CD8-positive, alpha-beta memory T cell (primary cell): ENCODE measurements at places on chromosomes 11 and 22. TPM values are rescaled to one million over a fixed set of nuclear protein-coding genes. Genes with fewer than 3 reads are reported as not detected.

DNA sequence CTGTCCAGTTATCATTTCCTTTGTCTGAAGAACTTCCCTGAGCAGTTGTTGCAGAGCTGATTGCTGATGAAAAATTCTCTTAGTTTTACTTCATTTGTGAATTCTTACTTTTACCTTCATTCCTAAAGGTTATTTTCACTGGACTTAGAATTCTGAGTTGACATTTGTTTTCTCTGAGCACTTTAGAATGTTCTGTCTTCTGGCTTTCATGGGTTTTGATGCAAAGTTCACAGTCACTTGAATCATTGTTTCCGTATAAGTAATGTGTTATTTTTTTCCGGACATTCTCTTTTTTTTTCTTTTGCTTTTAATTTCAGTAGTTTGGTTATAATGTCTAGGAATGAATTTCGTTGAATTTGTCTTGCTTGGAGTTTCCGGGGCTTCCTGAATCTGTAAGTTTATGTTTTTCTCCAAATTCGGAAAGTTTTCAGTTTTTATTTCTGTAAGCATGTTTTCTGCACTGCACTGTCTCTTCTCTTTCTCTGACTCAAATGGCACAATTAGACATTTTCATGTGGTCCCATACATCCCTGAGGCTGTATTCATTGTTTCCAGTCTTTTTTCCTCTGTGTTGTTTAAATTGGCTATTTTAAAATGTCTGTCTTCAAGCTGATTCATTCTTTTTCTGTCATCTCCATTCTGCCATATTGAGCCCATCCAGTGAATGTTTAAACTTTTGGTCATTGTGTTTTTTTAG is 68.5 kb upstream of the NARS2 start:
- DNase-seq: no peak

DNA sequence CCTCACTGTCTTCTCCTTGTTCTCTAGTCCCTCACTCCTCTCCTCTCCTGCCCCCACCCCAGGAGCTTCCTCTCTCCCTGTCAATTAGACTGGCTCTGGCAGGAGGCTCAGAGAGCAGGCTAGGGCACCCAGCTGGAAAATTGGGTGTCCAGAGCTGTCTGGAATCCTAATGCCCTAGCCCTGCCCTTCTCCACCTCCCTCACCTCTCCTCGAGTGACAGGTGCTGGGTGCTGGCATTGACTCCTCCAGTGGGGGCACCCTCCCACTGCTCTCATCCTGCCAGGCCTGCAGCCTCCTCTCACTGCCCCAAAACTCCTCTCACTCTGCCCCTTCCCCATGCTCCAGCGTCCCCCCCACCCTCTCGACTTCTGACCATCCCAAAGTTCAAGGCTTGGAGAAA is 68.9 kb downstream of the CYTH4 start:
- no peak for DNase-seq

DNA sequence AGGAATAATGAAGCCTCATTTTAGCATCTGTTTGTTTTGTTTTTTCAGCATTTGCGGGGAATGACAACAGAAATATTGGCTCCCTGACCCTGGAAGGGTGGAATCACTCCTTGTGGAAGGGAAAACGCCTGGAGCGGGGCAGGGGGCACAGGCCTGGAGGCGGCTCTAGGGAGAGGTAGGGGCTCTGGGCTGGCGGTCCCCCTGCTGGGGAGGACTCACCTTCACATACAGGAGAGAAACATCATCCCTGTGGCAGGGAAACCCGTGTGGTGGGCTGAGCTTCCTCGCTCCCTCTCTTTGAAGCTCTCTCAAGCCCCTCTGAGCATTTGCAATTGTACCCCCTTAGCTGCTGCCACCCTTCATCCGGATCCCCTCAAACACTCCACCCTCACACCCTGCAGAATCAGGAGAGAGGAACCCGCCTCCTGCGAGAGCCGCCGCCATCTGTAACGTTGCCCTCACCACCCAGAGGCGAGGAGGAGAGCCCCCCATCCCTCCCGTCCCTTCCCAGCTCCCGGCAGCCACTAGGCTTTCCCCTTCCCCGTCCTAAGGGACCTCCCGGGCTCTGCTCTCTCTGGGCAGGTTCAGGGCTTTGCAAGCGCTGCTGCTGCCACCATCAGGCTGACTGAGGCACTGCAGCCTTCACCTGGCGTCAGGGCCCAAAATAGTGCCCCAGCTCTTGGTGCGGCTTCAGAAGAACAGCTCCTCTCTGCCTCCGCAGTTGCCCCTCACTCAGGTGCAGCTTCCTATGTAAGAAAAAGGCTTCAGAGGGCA is 10.4 kb downstream of the KIRREL3 start:
- DNase-seq: peak; percentile 5

The USP2 gene
- total RNA-seq: 0.51 TPM

DNA sequence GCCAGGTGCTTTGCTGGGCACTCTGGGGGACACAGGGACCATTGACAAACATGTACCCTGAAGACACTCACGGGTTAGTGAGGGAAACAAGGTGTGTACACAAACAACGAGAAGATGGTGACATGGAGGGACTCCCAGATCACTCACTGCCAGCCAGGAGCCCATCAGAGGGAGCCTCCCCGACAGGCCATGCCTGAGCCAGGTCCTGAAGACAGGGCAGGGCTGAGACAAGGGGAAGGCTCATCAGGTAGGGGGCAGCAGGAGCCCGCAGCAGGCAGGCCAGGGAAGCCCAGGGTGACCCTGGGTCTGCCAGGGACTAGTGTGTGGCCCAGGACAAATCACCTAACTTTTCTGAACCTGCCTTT is 127.9 kb downstream of the BUD13 start:
- no peak for DNase-seq

The OPCML gene
- total RNA-seq: not detected

GRCh38 chr22:48781868-48782267 is 1045.8 kb downstream of the BRD1 start:
- no peak for DNase-seq

The HMOX1 gene
- 5.1 TPM for total RNA-seq
